Bone marrow (tissue), 2 donors: ENCODE measurements at places on chromosomes 7 and 10.

DNA sequence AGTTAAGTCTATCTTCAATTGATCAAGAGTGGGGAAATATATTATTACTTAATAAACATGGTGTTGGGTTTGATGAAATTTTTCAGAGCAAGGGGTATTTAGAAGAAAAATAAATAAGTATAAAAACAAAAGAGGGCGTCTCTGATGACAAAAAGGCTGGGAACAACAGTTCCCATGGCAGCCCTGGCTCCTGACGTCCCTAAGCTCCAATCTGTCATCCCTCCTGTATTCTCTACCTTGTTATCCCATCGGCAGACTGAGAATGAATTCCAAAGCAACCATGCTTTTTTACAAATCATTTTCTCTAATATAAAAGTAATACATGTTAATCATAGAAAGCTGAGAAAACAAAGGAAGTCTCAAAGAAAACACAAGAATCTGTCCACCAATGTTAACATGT lies 55.5 kb downstream of the SORBS1 start:
- no peak for DNase-seq

GRCh38 chr7:152590481-152590880 lies 85.5 kb downstream of the XRCC2 start:
- no peak for DNase-seq

- DNase-seq = no peak
Observed at GRCh38 chr7:87047-87446, 105.3 kb upstream of the FAM20C start.

DNA sequence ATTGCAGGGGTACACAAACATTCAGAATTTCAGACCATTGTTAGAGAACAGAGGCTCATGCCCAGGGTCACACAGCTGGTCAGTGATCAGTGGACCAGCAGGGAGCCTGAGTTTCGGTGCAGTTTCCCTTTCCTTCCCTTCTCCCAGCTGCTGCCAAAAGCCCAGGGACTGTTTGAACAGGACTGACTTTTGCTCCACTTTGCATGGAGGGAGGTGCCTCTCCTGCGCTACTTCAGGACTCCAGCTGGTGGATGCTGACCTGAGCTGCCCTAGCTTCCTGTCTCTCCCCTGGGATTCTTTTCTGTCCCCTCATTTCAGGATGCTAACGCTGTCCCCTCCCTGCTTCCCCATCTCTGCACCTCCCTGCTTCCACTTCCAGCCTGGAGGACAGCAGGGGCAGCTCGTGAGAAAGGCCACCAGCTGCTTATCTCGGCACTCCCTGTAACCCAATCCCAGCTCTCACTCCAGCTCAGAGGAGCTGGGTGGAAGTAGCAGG lies 14.5 kb downstream of the SH2D4B start:
- DNase-seq = no peak

GRCh38 chr7:43309706-43310022 lies 197.2 kb downstream of the HECW1 start:
- DNase-seq = no peak

- no peak for DNase-seq
Observed at GRCh38 chr7:17668122-17668521, 272.2 kb downstream of the SNX13 start.

- no peak for DNase-seq
Observed at GRCh38 chr10:101007915-101008822, 8.6 kb downstream of the LZTS2 start.

GRCh38 chr10:90924552-90924951 lies 3.7 kb upstream of the ANKRD1 start:
- no peak for DNase-seq

- DNase-seq = no peak
Observed at GRCh38 chr10:784403-785088, 95.1 kb upstream of the DIP2C start.

DNA sequence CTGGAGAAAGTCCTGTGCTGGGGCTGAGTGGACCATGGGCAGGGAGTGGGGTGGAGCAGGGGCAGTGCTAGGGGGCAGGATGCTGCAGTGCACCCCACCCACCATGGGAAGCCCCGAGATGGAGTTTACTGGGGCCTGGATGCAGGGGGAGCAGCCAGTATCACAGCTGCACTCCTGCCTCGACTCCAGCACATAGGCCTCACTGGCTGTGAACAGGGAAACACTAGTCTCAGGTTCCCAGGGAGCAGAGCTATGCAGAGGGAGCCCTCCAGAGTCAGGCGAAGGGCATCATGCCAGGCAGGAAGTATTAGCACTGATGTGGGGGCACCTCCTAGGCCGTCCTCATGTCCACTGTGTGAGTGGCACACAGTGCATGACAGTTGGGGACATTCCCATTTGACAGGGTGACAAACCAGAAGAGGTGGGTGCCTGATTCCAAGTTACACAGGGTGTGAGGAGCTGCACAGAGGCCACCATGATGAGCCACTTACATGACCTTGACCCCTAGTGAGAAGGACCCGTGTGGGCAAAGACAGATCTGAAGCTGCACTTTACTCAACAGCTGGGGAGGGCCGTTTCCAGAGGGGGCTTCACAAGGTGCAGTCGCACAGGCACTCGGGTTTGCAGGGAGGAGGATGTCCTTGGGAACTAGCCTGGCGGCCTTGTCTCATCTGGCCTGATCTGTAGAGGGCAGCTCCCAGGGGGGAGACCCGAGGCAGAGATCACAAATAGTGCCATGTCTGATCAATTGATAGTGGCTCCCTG lies 69.9 kb upstream of the LRRC4 start:
- no peak for DNase-seq

DNA sequence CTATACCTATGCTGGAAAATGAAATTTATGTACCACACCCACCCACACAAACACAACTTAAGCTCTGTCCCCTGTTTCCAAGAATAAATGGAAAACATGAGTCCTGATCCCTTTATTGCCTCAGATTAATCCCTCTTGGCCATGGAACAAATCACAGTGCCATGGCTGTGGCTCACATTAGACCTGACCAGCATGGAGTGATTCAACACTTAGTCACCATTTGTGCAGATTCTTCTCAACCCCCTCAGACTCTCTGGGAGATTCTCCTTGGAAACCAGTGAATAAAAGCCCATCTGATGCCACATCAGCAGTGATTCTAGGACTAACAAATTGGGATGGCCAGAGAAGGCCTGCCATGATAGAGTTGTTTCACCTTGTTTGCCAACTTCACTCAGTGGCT lies 204.4 kb upstream of the TMEM72 start:
- DNase-seq = no peak

DNA sequence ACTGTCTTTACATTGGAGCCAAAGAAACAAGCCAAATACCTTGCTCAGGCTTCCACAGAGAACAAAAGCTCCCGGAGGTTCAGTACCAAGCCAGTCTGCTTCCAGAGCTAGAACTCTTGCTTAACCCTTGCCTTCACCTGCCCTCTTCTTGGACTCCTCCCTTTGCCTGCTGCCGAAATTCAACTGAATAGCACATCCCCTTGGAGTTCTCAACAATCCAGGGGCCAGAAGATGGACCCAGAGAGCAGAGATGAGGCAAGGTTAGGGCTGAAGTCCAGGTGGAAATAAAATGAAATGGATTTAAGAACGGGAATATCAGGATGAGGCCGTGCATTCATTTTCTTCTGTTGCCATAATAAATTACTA lies 876 bp upstream of the PIK3AP1 start:
- no peak for DNase-seq

- DNase-seq = no peak
Observed at GRCh38 chr10:23073527-23073926, 21.9 kb upstream of the MSRB2 start.

DNA sequence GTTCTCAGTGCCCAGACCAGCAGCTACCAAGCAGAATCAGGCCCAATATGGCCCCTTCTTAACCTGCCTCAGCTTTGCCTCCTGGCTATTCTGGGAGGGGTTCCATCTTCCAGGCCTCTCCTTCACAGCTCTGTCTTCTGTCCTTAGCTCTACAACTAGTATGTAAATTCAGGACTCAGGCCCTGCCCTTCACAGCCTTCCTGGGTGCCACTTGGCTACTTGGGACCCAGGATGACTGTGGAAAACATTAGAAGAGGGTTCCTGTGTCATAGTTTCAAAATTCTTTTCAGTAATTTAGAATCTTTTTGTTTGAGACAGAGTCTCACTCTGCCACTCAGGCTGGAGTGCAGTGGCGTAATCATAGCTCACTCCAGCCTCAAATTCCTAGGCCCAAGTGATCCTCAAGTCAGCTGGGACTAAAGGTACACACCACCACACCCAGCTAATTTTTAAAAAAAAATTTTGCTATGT lies 33.2 kb upstream of the PAPSS2 start:
- no peak for DNase-seq

DNA sequence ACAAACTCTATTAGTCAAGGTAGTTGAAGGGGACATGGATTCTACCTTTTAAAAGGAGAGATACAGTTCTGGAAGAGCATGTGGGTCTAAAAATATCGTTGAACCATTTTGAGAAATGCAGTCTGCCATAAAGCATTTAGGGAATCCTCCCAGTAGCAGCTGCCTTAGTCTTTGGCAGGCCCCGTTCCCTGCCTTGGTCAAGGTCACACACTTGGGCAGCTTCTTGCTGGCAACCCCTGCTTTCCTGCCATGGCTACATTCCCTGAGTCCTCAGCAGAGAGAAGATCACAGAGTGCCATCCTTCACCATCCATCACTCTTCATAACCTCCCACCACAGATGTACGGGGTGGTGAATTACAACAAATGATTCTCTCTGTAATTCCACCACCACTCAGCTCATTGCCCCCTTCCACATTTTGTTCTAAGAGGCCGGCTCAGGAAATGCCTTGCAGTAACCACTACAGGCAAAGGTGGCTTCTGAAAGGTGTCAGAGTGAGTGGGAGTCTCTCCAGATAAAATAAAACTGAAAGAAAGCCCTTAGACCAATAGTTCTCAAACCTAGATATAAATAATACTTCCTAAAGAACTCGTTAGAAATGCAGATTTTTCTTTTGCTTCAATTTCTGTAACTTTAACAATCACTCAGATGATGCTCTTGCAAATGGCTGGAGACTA lies 121.4 kb upstream of the STK17A start:
- DNase-seq = no peak

DNA sequence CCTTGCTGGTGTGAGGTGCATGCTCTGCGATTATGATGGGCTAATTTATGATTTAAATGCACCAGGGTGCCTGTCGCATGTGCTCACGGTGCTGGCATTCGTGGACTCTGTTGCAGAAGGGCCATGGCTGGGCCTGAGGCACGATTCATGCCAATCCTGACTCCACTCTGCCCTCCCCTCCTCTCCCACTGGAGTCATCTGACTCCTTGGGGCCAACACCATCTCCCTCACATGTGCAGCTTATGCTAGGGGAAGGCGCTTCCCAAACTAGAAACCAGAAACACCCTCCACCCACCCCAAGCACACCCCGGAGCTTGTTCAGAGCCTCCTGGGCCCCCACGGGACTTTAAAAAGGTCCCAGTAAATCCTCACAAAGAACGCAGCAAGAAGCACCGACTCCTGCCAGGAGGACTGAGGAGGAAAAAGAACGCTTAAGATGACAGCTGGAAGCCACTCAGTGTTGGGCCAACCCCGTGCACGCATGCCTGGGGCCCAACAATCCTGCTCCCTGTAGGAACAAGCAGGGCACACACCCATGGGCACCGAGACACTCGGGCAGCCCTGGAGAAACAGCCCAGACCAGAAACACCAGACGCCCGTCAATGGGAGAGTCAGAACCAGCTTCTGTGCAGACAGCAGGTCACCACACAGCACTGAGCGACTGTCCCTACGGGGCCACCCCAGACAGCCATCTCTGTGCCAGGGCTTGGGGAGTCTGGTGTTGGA lies 14.1 kb downstream of the BRI3 start:
- DNase-seq = no peak

DNA sequence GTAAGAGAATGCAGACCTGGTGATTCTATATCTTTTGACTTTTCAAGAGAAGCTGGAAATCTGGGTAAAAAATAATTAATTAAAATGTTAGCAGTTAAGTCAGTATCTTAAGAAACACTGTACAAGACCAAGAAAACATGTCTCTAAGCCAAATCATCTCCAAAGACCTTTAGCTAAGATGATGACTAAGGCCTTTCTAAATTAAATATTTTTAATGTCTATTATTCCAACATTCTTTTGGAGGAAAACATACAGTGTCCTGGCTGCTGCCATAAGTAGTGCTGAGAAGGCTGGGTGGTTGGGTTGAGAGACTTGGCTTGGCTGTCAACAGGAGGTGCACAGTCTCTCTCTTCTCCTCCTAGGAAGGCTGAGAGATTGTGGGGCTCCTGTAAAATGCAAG lies 20.3 kb downstream of the STARD3NL start:
- no peak for DNase-seq

DNA sequence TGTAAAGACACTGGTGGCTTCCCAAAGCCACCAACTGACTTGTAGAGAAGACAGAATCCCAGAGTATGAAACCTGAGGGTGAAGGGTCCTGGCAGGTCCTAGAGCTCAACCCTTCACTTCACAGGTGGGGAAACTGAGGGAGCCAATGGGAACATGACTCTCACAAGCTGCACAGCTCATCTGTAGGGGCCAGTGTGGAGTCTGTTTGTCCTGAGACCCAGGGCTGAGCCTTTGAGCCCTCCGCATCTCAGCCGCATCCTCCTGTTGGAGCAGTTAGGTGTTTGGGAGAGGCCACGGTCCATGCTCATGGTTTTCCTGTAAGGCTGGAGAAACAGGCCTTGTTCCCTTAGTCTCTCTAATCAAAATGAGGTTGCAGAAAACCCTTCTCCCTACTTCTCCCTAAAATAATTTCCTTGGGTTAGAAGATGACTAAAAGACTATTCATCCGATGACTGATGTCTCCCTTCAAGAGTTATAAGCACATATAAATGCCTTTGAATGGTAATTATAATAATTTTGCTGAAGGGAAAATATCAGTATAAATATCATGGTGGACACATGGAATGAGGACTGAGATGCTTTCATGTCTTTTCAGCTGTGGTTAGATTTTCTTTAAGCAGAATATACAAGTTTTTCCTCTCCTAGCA lies 10.3 kb downstream of the HTRA1 start:
- no peak for DNase-seq

DNA sequence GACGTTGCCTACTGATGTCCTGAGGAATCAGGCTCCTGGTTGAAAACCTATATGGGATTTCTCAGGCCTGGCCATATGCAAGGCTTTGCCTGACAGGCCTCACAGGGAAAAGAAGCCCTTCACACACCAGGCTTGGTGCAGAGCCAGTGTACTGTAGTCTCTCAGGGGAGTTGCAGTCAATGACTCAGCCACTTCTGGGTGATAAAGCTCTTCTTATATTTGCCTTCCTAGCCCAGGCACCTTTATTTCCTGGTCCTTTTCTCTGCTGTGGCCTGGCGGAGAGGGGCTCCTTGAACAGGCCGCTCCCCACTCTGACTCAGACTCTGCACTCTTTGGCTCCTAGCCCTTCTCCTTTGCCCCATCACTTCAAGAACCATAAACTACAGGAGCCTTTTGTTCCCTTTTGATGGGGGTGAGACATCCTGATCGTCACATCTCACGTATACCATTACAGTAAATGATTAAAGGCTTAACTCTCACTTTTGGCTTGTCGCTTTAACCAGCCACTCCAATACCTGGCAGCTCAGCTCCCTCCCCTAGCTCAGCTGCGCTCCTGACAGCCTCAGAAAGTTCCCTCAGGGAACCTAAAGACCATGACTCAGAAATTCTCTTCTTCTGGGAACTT lies 33.5 kb downstream of the DPY19L1 start:
- DNase-seq = no peak

DNA sequence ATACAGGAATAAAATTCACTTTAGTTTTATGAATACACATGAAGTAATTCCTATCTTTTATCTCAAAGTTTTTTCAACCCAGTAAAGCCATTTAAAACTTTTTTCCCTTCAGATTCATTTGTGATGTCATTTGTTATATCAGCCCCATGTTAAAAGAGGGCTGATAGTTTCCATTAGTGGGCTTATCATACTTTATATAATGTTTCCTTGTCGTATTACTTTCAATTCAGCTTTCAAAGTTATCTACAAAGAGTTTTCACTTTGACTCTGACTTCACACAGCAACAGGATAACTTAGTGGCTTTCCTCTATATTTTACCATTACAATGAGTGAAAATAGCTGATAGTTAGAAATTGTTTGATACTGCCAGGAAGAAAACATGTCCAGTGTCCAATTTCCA lies 484.8 kb downstream of the SUGCT start:
- DNase-seq = no peak
